ENCODE measurements at places on chromosomes 1 and 21.

DNA sequence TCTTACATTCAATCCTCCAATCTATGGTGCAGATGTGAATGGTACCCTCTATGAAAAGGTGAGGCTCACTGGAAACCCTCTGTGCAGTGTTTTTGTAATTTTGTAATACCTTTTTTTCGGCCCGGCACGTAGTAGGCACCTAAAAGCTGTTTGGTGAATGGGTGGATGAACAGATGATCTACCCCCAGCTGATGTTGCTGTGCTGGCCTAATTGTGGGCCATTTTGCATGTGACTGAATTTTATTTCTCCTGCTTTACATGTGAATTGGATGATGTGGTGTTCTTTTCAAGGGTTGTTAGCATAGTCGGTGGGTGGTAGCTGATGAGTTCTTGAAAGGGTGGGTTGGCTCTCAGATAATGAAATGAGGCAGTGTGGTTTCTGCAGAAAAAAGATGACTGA is 10.4 kb downstream of the KDM4A start:
- no peak for DNase-seq

DNA sequence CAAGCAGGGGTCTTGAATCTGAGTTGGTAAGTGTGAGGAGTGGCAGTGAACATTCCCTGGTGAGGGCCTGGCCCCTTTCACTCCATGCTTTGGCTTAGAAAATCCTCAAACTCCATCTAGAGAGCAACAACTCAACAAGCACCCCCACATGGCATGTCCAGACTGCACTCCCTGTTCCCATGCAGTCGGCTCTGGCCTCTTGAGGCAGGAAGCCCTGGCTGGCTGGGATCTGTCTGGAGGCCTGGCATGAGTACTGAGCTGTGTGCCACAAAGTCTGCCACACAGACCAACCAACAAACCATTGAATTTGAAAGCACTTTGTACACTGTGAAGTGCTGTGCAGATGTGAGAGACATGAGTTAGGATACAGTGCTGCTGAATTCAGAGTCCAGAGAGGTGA is 25.2 kb downstream of the COA7 start:
- no peak for DNase-seq

- no peak for DNase-seq
Observed at GRCh38 chr1:230070321-230071208, 3.5 kb downstream of the GALNT2 start.

DNA sequence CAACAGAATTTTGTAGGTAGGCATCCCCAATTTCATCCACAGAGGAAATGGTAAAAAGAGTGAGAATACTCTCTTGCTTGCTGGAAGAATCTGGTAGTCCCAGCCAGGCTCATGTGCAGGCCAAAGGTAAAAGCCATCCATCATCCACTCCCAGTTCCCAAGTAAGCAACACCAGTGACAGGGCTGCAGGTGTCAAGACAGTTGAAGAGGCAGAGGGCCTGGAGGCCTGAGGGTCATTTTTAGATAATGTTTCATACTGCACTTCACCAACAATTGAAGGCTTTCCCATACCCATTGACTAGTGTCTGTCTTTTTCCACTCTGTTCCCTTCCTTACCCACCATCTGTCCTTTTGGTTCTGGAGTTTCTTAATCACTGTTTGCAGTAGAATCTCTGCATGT is 141.7 kb upstream of the L1TD1 start:
- DNase-seq: no peak

- no peak for DNase-seq
Observed at GRCh38 chr1:226678251-226678650, 60.8 kb downstream of the ITPKB start.

- DNase-seq: no peak
Observed at GRCh38 chr1:212466898-212467650, 34.4 kb downstream of the NENF start.

DNA sequence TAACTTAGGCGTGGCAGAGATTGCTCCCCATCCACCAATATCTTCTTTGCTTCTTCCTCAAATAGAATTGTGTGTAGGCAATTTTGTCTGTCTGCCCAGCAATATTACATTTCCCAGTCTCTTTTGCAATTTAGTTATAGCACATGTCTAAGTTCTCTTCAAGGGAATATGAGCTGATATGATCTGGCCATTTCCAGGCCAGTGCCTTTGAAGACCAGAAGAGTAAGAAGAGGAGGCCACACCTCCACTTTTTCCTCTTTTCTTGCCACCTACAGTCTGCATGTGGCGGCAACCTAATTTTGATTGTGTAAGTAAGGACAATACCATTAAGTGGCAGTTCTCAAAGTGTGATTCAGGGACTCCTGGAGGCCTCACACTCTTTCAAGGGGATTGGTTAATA is 6.3 kb upstream of the RSBN1 start:
- DNase-seq: no peak

- DNase-seq: no peak
Observed at GRCh38 chr1:156658945-156659574, 17.1 kb downstream of the BCAN start.

- peak; percentile 83 for DNase-seq
Observed at GRCh38 chr1:210792250-210793102, 341.5 kb downstream of the KCNH1 start.

DNA sequence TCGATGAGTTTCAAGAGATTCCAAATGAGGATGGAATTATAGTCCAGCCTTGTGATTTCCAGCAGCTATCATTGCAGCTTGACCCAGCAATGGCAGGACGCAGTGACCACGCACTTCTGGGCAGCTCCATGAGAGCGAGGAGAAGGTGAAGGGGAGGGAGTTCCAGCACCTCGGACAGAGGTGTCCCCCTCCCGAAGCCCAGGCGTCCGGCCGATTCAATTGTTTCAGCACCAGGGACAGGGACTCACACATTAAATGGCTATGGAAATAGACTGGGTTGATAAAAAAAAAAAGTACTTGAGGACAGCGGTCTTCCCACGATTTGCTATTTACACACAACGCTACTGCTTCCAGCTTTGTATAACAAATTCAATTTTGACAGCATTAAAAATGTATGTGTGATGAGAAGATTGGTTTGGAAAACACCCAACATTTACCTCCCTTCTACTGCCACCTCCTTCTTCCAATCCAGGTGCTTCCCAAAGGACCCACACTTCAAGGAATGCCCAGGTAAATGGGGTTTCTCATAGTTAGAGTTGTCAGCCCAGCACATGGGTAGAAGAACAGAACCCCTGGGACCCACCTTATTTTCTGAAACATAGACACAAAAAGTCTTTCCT is 71.8 kb downstream of the DISP3 start:
- peak; percentile 80 for DNase-seq

- no peak for DNase-seq
Observed at GRCh38 chr1:198676253-198676652, 37.4 kb downstream of the PTPRC start.

- no peak for DNase-seq
Observed at GRCh38 chr1:15423355-15424077, 13.8 kb downstream of the EFHD2 start.

DNA sequence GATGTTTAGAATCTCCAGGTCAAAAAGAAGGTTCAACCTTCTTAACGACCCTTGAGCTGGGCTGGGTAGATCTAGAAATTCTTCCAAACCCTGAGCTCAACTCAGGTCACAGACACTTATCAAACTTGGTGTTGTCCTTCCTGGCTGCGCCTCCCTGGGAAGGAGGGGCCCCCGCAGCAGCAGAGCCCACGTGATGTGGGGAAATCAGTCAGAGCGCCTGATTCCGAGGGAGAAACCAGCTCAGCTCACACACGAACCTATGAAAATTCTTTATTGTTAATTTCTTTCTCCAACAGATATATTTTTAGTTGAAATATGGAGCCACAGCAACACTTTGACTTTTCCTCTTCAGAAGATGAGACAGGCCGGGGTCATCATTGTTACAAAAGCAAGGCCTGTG is 24.3 kb upstream of the CLSTN1 start:
- no peak for DNase-seq

Measured in fibroblast of skin of right biceps (primary cell).